Left ventricle myocardium superior (tissue), 1 donor: ENCODE measurements at places on chromosomes 7 and 10.

DNA sequence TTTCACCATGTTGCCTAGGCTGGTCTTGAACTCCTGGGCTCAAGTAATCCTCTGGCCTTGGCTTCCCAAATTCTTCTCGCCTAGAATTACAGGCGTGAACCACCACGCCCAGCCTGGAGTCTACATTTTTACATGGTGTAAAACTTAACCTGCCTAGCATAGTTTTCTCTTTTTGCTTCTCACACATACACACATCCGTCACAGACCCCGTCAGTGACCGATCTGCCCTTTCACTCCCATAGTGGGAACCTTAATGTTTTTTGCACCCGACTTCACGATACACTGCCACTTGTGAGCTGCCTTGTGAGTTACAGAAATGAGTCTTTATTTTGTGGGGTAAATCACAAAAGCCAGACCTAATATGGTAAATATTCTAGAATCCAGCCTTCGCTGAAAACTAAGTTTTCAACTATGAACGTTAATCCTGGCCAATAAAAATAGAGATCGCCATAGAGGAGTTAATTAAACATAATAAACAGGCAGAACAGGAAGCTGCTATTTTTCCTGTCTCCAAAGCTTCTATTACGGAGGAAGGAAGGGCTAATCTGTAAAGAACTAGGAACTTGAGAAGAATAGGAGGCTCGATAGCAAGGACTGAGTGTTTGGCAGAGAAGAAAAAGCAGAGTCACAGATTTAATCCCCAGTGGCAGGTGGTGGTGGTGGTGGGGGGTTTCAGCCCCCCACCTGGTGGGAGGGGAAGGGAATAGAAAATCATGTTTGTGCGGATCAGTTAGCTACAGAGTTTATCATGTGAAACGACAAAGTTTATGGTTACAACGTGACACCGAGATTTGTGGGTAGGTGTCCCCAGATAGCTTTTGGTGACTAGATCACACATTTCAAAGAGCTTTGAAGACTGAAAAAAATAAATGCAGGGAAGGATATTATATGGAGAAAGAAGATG, 14.7 kb upstream of the FAM171A1 start:
- no peak for DNase-seq

GRCh38 chr7:3957472-3958108, 656.5 kb downstream of the SDK1 start:
- DNase-seq: no peak

GRCh38 chr10:131821378-131822012, 79.3 kb upstream of the PPP2R2D start:
- no peak for DNase-seq

DNA sequence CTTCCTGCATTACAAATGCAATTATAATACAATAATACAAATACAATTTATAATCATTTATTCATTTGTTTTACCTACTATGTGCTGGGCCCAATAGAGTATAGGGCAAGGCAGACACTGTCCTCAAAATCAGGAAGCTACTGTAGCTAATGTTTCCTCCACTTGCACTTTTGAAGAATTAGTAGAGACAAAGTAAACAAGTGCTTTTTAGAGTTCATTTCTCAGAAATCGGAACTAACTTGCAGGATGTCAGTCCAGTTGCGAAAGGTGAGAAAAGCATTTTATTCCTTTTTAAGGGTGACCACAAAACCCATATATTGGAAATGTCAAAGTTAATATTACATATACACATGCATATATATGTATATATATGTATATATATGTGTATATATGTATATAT, 14.2 kb downstream of the ADRB1 start:
- DNase-seq: no peak

- no peak for DNase-seq
These were observed 13.7 kb downstream of the LBX1 start for GRCh38 chr10:101215397-101216206.

GRCh38 chr7:11911900-11912299, 79.9 kb upstream of the THSD7A start:
- no peak for DNase-seq
